ENCODE measurements at places on chromosomes 13 and 19.
A peak's percentile ranks its signal among the peaks of the same experiment; 100 is the strongest.

GRCh38 chr19:29543381-29543780, 17.6 kb downstream of the VSTM2B start:
- no peak for DNase-seq

GRCh38 chr19:1665565-1666047, 13.2 kb upstream of the TCF3 start:
- DNase-seq: no peak

- no peak for DNase-seq
These were observed 667 bp upstream of the ZNF790 start for GRCh38 chr19:36838784-36839324.

- no peak for DNase-seq
These were observed 703.8 kb downstream of the DIAPH3 start for GRCh38 chr13:59459972-59460371.

GRCh38 chr19:18684642-18684993, 1.1 kb downstream of the CRTC1 start:
- DNase-seq: no peak

DNA sequence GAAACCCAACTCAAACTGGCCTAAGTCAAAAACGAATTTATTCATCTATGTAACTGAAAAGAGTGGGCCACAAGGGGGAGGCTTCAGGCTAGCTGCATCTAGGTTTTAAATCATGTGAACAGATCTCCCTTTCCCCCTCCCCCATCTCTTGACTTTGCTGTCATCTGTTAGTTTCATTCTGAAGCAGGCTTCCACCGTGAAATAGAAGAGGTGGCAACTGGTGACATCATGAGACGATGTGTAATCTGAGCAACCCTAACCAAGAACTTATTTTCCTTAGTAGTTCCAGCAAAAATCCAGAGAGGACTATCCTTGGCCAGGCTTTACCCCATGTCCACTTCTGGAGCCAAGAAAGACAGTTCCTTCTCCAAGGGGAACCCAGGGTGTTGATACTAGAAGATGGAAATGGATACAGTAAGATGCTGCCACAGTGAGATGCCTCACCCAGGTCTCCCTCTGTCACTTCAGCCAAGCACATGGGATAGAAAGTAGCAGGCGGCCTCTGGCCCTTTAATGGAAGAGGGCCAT, 9.4 kb downstream of the SAMD4B start:
- no peak for DNase-seq

- DNase-seq: peak; percentile 3
These were observed 234.3 kb downstream of the LMO7 start for GRCh38 chr13:75870397-75870903.

DNA sequence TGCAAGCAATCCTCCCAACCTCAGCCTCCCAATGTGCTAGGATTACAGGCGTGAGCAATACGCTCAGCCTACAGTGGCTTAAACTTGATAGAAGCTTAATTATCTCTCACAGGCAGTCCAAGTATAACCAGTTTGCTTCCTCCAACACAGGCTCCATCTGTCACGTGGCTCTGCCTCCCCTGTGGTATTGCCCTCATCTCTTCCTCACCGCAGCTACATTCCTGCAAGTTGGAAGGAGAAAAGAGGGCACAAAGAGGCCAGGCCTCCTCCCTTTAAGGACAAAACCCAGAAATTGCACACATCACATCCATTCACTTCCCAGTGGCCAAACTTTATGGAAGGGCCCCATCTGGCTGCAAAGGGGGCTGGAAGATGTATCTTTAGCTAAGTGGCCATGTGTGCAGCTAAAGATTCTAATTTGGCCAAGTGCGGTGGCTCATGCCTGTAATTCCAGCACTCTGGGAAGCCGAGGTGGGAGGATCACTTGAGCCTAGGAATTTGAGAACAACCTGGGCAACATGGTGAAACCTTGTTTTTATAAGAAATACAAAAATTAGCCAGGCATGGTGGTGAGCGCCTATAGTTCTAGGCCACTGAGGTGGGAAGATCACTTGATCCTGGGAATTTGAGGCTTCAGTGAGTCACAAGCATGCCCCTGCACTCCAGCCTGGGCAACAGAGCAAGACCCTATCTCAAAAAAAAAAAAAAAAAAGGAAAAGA, 3.1 kb upstream of the SDHAF1 start:
- no peak for DNase-seq

DNA sequence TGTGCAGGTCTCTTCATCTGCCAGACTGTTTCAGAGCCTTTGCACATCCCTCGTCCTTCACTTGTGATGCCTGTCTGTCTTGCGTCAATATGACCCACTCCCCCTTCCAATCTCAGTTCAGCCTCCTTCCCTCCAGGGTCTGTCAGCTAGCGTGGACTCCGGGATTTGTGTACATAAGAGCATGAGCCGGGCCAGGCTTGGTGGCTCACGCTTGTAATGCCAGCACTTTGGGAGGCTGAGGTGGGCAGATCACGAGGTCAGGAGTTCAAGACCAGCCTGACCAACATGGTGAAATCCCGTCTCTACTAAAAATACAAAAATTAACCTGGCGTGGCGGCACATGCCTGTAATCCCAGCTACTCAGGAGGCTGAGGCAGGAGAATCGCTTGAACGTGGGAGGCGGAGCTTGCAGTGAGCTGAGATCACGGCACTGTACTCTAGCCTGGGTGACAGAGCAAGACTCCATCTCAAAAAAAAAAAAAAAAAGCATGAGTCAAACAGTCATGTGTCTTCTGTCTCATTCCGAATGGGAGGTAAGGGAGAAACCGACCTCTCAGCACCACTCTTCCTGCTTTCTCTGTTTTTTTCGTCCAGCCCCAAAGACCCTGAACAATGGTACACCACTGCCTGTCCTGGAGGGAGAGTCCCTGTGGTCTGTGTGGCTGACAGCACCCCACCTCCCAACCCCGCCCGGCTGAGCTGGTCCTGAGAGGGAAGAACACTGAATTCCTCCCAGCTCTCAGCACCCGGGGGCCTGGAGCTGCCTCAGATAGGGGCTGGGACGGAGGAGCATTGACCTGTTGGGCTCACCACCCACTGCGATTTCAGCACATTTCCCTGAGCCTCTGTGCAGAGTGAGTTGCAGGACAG, 2.4 kb upstream of the SIGLEC9 start:
- DNase-seq: no peak

GRCh38 chr13:62209529-62209928, 793.9 kb upstream of the PCDH20 start:
- no peak for DNase-seq

DNA sequence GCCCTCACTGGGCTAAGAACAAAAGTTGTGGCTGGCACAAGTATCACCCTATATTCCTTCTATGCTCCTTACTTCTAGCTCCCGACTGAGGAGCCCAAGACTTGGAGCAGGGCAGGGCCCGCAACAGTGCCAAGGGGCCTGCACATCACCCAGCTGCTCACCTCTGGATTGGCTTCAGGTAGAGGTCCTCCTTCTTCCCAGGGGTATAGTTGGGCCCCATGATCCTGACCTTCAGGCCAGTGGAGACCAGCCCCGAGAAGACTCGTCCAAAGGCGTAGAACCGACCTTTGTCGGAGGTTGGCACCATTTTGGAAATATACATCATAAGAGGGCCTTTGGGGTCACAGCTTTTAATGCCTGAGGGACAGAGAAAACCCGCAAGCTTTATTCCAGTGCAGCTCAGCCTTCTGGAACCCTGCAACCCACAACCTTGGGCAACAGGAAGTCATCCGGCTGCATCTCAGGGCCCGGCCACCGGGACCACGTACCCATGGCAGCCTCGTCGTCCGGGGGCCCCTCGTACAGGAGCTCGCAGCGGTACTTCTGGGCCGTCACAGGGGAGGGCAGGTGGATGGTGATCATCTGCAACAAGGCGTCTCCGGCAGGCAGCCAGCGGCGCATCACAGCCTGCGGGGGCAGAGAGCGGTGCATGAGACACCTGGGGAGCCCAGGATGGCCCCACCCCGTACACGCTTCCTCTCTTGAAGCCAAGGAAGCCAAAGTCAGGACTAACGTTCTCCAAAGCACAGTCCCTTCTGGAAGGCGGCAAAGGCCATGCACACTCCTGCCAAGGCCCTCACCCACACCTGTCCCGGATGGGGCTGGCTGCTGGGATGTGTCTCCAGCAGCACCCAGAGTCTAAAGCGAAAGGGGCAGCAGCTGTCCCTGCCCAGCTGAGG, 4.7 kb downstream of the EEF2 start:
- no peak for DNase-seq

GRCh38 chr13:84121456-84121855, 239.2 kb upstream of the SLITRK1 start:
- DNase-seq: no peak

DNA sequence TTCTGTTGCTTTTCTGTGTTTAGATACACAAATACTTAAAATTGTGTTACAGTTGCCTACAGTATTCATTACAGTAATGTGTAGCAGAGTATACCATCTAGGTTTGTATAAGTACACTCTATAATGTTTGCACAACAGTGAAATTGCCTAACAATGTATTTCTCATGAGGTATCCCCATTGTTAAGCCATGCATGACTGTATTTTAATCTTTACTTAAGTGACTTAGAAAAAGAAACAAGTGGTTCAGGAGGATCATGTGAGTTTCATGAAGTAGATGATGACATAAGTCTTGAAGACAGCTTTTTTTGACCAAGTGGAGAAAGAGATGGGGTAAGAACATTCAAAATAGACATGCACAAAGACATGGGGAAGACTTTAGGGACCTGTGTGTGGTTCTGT, 8.4 kb upstream of the KCTD4 start:
- no peak for DNase-seq

DNA sequence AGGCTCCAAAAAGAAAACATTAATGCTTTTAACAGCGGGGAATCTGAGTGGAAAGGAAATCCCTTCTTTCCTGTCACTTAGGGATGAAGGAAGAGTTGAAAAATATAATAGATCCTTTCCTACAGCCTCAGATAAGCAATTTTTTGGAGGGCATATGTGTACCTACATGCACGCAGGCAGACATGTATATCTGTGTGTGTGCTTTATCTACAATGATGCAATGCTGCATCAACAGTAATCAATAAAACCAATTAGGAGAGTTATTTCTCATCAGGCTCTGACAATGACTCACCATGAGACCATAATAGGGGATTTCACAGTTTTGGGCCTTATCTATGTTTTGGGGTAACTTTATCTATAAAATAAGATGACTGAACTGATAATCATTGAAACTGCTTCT, 444.1 kb downstream of the ITGBL1 start:
- no peak for DNase-seq

GRCh38 chr19:5147074-5147977, 178.4 kb downstream of the KDM4B start:
- no peak for DNase-seq

DNA sequence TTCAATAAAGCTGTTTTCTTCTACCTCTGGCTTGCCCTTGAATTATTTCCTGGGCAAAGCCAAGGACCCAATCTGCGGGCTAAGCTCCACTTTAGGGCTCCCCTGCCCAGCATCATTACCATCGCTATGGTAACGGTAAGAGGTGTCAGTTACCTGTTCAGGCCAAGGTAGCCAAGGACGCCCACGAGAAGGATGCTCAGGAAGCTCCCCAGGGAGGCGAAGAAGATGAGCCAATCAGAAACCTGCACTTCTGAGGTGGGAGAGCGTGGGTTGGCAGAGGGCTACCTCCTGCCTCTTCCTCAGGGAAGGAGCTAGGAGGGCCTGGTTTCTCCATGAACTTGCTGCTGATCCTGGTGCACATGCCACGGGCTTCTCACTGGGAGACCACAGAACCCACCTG, 24.7 kb downstream of the IL12RB1 start:
- DNase-seq: no peak

GRCh38 chr13:20227730-20228129, 4.4 kb downstream of the GJB6 start:
- DNase-seq: no peak

GRCh38 chr13:113283904-113284303, 13.1 kb upstream of the LAMP1 start:
- DNase-seq: no peak

- no peak for DNase-seq
These were observed 184.2 kb downstream of the MAB21L1 start for GRCh38 chr13:35292329-35292728.

GRCh38 chr13:52447815-52448552, 2.5 kb downstream of the VPS36 start:
- no peak for DNase-seq

- DNase-seq: no peak
These were observed 50.2 kb downstream of the ZNF146 start for GRCh38 chr19:36265064-36265463.

- no peak for DNase-seq
These were observed 1589.1 kb upstream of the SPRY2 start for GRCh38 chr13:81929988-81930387.

GRCh38 chr19:35135389-35135909, 590 bp upstream of the LGI4 start:
- peak; percentile 53 for DNase-seq

GRCh38 chr19:54062643-54063042, 1.1 kb downstream of the VSTM1 start:
- DNase-seq: no peak

GRCh38 chr13:111536075-111536642, 215.7 kb downstream of the TEX29 start:
- no peak for DNase-seq

GRCh38 chr19:7928741-7929701, 3.1 kb upstream of the CTXN1 start:
- peak; percentile 47 for DNase-seq

DNA sequence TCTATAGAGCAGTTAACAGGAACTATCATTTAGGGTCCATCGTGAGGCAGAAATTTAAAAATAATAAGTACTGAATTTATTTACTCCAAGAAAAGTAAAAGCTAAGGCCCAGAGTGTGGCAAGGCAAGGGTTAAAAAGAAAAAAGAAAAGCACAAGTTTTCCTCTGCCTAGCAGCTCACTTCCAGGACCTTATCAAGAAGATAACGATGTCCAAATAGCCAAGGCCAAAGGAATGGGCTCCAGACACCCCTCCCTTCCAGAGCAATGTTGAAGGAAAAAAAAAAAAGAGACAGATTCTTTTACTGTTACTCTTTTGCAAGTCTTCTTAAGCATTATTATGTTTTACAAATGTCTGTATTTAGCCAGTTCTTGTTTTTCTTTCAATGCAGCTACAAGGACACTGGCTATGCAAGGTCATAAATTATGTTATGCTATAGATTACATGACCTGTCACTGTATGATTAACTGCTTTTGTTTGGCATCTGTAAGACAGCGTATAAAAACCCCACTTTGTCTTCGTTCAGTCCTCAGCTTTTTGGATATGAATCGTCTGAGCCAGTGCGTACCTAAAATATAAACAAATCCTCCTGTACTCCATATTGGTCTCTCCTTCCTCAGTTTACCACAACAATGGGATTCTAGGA, 2.9 kb upstream of the ZNF700 start:
- DNase-seq: no peak

DNA sequence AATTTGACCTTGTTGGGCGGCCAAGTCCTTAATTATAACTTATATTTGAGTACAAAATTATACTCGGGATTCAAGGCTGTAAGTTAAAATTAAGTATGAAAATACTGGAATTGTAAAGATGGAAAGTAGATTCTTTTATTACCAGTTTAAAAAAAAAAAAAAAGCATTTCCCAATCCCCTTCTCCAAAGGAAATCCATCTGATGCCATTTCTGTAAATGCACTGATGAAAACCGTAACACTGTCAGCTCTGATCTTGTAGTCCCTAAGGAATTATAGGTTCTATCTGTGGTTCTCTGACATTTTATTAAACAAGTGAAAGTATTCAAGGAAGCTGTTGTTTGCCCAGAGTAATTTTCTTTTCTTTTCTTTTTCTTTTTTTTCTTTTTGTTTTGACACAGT, 41.6 kb upstream of the HNRNPA1L2 start:
- DNase-seq: no peak

All from activated CD4-positive, alpha-beta T cell treated with anti-CD3 and anti-CD28 coated beads for 4 hours (primary cell).